Upper lobe of right lung (tissue), 1 donor: ENCODE measurements at places on chromosomes 16 and 17.
A peak's percentile ranks its signal among the peaks of the same experiment; 100 is the strongest.

- no peak for DNase-seq
Measured at GRCh38 chr17:77434136-77435114, 293.7 kb downstream of the SEC14L1 start.

GRCh38 chr17:3647769-3648555, 11.4 kb downstream of the CTNS start:
- no peak for DNase-seq

GRCh38 chr17:7417056-7417655, 3.0 kb upstream of the SPEM1 start:
- DNase-seq, result no peak

DNA sequence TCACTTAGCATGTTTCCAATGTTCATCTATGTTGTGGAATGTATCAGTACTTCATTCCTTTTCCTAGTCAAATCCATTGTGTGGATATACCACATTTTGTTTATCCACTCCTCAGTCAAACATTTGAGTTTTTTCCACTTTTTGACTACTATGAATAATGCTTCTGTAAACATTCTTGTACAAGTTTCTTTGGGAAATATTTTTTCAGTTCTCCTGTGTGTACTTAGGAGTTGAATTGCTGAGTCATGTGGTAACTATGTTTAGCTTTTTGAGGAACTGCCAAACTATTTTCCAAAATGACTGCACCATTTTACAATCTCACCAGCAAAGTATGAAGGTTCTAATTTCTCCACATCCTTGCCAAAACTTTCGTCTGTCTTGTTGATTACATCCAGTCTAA, 223.7 kb upstream of the AXIN2 start:
- DNase-seq, result no peak

DNA sequence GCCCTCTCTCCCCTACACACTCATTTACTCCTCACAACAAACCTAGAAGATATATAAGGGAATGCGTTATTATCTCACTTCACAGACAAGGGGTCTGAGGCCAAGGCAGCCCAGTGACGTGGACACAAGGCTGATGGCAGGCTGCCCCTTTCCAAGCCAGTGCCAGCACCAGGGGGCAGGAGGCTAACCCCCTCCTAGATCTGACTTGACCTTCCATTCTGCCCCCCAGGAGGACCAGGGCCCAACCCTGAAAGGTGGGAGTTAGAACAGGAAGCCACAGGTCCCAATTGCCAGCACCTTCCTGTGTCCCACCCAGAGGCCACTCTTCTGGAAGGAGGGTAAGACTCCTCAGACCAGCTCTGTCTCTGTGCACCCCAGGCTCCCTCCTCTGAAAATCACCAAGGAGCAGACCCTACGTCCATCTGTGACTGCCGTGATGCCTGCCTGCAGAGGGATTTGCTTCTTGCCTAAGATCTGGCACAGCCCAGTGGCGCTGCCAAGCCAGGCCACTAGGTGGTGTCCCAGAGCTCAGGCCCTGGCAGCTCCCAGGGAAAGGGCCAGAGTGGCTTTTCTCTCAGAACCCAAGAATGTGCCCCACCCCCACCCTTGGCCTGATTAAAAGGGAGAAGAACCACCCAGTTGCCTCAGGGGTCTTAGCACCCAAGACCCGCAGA, 42.4 kb upstream of the MRPS23 start:
- DNase-seq, result peak; percentile 93

DNA sequence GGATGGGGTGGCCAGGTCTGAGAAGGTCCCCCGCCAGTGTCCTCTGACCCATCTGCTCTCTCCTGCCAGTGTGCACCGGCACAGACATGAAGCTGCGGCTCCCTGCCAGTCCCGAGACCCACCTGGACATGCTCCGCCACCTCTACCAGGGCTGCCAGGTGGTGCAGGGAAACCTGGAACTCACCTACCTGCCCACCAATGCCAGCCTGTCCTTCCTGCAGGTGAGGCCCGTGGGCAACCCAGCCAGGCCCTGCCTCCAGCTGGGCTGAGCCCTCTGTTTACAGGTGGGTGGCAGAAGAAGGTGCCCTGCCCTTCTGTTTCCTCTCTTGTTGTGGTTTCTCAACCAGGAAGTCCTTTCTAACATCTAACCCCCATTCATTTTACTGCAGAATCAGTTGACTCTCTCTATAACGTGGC, 7.1 kb downstream of the ERBB2 start:
- no peak for DNase-seq

DNA sequence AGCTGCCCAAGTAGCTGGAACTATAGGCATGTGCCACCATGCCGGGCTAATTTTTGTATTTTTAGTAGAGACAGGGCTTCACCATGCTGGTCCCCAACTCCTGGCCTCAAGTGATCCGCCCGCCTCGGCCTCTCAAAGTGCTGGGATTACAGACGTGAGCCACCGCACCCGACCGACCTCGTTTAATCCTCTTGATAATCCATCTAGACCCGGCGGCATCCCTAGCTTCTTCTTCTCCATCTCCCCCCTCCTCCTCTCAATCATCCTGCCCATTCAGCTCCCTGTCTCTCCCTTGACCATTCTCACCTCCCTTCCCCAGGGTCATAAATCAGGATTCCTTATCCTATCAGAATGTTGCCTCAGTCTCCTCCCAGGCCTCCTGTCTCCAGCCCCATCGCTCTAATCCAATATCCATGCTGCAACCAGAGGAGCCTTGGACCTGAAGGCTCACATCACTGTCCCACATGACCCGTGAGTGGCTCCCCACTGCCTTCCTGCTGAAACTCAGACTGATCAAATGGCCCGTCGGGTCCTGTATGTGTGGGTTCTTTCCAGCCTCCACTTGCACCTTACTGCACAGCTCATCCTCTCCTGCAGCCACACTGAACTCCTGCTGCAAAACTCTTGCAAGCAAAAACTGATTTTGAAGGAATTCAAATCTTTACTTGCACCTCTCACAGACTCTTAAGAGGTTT, 74.1 kb upstream of the CDH5 start:
- DNase-seq, result no peak

DNA sequence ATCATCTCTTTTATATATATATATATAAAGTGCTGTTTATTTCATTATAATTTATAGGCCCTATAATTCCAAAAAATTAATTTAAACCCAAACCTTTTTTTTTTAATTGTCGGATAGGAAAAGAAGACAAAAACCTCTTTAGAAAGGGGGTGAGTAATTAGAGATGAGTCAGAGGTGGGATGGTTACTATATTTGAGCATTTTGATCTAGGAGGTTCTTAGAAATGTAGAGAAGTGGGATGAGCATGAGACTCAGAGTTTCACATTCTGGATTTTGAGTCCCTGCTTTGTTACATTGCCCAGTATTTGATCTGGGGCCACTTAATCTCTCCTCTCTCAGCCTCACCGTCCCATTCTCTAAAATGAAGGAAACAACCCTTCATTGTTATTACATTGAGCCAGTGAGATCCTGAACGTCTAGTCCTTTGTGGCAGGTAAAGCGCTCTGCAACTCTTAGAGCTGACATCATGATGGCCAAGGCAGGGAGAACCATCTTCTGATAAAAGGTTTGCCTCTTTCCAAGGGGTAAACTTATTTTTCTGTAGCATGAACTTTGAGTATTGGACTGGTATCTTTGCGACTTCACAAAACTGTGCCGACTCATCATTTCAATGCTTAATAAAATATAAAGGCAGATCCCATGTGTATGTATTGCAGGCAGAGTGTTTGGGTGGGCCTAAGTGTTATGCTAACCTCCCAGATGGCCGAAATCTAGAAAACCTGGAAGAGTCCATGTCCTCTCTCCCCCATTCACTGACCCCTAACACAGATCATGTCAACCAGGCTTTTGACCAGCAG, 21.3 kb downstream of the HS3ST3B1 start:
- no peak for DNase-seq

GRCh38 chr17:2336215-2336851, at the start of gene TSR1:
Gene TSR1, minus strand, starts transcription at chr17:2336457. Its CDS starts 30 bp downstream, at chr17:2336427.
- DNase-seq, result peak; percentile 95

DNA sequence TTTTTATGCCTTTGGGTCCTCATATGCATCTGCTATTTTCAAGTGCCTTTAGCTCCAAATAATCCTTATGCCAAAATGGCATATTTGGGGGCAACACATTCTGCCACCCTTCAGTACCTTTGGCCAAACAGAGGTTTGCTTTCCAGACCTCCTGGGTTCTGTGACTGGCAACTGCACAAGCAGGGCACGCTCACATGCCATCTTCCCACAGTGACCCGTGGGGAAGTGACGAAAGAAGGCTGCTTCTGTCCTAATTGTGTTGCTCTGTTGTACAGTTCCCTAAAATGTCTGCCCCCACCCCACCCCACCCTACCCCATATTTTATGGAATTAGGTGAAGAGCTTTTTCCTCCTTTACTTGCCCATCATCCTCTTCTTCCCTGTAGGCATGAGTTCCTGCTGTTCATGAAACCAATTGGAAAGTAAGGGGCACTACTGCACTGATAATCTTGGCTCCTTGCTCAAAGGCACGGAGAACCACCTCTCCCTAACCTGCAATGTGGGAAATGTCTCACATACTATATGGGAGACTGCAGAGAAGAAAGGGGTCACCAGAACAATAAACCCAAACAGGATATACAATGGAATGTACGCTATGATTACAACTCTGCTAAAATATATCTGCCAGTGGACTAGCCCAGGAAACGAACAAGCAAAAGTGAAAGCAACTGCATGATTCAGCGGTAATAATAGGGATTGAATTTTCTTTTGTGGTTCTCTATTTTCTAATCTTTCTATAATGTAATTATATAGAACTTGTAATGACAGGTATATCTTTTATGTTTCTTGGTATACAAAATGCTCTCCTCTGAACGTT, 3.3 kb upstream of the SLFN12L start:
- peak; percentile 73 for DNase-seq

- no peak for DNase-seq
Measured at GRCh38 chr17:14289162-14289561, 11.7 kb upstream of the HS3ST3B1 start.

- no peak for DNase-seq
Measured at GRCh38 chr16:65315081-65315780, 193.4 kb upstream of the CDH11 start.

- DNase-seq, result no peak
Measured at GRCh38 chr16:17658881-17659280, 188.1 kb upstream of the XYLT1 start.

- no peak for DNase-seq
Measured at GRCh38 chr17:8121681-8122421, 2.1 kb downstream of the HES7 start.

DNA sequence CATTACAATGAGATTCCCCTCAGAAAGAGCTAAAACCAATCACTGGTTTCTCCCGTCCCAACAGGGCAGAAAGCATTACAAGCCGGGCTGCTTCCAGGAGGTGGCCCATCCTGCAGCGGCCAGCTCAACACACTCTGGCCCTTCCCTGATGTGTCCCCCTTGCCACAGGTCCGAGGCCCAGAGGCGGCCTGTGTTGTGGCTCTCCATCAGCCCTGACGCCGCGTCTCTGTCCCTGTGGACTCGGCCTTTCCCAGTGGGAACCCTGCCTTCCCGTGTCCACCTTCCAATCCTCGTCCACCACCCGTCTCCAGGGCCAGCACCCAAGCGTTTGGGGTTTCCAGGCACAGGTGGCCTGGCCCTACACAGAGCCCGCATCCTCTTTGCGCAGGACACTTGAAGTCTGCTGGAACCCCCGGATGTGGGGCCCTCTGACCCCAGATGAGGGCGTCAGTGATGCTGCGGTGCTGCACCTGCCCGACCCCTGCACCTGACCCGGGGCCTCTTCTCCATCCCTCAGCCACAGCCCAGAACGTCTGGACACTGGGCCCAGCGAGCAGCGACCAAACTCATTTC, 21.1 kb downstream of the RAB40B start:
- DNase-seq, result no peak

DNA sequence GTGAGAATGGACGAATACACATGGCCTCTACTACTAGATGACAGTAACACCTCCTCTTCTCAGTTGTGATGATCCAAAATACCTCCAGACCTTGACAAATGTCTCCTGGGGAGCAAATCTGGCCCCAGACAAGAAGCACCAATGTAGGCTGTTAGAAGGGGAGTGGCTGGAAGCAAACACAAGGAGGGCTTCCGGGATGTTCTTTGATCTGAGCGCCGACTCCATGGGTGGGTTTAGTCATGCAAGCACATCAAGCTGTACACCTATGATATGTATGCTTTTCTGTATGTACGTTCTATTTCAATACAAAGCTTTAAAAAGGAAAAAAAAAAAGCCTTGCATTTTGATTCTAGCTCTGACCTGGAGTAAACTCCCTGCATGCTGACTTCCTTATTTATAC, 61.4 kb downstream of the ARHGAP17 start:
- DNase-seq, result no peak

GRCh38 chr16:48536614-48537200, 73.3 kb downstream of the N4BP1 start:
- DNase-seq, result no peak

GRCh38 chr17:7789131-7789530, 44.9 kb upstream of the KDM6B start:
- DNase-seq, result no peak

DNA sequence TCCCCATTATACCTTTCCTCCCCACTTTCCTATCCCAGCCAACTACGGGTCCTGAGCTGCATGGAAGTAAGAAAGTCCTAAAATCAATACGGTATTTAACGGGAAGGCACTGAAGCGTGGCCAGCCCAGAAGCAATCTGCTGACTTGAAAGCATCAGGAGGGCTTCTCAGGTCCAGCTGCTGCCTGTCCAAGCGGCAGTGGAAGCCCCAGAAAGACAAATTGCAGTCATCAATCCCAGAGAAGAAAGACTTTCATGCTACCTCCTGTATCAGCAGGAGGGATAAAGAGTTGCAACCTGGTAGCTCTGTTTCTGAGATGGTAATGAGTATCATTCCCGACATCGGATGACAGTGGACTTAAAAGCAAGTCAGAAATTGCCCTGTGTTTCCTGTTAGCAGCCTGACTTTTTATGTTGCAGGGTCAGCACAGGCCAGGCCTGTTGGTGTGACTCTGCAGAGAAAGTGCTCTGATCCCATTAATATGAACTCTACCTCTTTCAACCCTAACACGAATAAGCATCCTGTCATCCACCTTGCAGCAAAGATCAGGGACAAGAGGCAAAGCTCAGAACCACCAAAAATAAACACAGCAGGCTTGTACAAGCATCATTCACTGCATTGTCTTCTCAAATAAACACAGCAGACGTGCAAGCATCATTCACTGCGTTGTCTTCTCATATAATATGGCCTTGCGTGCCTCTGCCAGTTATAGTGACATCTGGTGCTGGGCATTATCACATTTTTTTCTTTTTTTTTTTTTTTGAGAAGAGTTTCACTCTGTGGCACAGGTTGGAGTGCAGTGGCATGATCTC, 358.6 kb upstream of the CDH11 start:
- DNase-seq, result no peak

- DNase-seq, result peak; percentile 87
Measured at GRCh38 chr17:7479213-7480088, at the start of gene ZBTB4. Gene ZBTB4, minus strand, starts transcription at chr17:7479631. Its CDS starts 12,830 bp downstream, at chr17:7466801.

GRCh38 chr17:65856865-65857264, 295.4 kb upstream of the AXIN2 start:
- DNase-seq, result no peak

GRCh38 chr16:2777903-2778629, 986 bp upstream of the ELOB start:
- peak; percentile 80 for DNase-seq

DNA sequence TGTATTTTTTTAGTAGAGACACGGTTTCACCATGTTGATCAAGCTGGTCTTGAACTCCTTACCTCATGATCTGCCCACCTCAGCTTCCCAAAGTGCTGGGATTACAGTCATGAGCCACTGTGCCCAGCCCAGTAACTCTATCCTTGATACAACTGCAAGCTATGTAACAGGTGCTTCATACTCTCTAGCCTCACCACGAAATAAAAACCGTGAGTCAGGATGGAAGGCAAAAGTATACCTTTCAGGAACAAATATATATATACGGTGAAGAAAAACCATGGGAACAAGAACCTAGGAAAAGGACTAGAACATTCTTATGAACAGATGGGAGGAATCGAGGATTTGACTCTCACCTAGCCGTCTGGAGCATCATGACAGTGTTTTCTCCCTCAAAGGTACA, 9.6 kb upstream of the FBF1 start:
- no peak for DNase-seq

- DNase-seq, result peak; percentile 93
Measured at GRCh38 chr17:75033346-75034235, 13.2 kb downstream of the ATP5PD start.
